ENCODE measurements at places on chromosomes 3 and 15.
A peak's percentile ranks its signal among the peaks of the same experiment; 100 is the strongest.

- no peak for DNase-seq
These were observed 31.4 kb downstream of the SLC35A5 start for GRCh38 chr3:112593258-112593657.

- no peak for DNase-seq
These were observed 162.9 kb upstream of the LRTM1 start for GRCh38 chr3:55090746-55091145.

DNA sequence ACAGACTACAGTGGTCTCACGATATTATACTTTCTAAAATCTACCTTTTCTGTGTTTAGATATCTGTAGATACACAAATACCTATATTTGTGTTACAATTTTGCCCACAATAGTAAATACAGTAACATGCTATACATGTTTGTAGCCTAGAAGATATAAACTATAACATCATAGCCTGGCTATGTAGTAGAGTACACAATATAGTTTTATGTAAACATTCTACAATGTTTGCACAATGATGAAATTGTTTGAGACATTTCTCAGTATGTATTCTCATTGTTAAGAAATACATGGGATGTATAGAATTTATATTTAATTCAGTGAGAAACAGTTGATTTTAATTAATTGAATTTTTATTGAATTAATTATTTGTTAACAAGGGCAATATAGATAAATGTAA is 1367.0 kb downstream of the OTOL1 start:
- DNase-seq: no peak

- no peak for DNase-seq
These were observed 3.5 kb downstream of the SPATA12 start for GRCh38 chr3:57064001-57064400.

- DNase-seq: no peak
These were observed 29.7 kb downstream of the TCF12 start for GRCh38 chr15:56948000-56948763.

- DNase-seq: no peak
These were observed 4.0 kb downstream of the MAP2K1 start for GRCh38 chr15:66390678-66391077.

DNA sequence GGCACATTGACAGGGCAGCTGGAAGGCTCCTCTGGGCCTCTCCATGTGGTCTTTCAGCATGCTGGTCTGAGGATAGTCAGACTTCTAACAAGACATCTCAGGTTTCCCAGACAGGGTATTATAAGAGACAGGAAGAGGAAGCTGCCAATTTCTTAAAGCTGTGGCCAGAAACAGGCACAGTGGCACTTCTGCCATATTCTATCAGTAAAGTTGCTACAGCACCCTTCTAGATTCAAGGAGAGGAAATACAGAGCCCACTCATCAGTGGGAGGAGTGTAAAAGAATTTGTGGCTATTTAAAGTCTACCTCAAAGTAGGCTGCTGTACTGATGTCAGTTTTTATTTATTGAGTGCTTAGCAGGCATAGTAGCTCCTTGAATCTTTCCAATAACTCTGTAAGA is 55.5 kb downstream of the BTD start:
- DNase-seq: no peak

- no peak for DNase-seq
These were observed 4.3 kb downstream of the GNAT1 start for GRCh38 chr3:50195501-50196252.

DNA sequence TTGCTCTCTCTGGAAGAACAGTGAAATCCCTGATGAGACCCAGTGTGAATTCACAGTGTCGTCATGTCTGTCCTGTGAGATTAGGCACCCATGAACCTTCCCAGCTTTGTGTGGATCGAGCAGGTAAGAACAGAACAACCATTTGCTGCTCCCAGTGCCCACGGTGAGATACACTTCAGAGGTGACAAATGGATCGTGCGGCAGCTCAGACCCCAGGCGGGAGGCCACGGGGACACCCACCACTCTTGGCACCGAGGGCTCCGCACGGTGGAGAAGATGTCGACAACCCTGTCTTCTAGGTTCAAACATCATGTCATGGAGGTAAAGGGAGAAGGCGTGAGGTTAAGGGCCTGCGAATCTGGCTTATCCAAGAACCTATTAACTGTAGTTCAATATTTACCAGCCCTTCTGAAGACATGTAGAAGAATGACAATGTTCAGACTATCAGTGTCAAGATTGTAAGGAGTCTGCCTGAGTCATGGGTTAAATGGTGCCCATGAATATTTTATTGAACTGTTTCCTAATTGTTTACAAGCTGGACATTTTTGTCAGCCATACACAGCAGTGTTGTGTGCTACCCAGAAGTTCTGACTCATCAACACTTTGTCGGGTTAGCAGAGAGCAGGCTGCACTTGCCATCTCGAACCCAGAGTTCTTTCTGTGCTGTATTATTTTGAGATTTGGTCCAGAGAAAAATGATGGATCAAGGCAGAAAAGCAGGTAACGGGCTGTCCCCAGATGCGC is 15.5 kb upstream of the PCSK6 start:
- no peak for DNase-seq

GRCh38 chr3:114674036-114674435 is 380.2 kb downstream of the TIGIT start:
- DNase-seq: no peak

GRCh38 chr3:129346695-129347457 is 68.2 kb downstream of the HMCES start:
- no peak for DNase-seq

DNA sequence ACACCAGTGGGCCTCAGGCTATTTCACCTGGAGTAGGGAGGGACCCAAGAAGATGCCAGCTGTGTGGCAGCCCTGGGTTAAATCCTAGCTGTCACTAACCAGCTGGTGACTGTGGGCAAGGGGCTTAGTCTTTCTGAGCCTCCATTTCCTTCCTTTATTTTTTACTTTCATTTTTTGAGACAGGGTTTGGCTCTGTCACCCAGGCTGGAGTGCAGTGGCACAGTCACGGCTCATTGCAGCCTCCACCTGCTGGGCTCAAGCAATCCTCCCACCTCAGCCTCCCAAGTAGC is 108.0 kb upstream of the SMAD3 start:
- no peak for DNase-seq

DNA sequence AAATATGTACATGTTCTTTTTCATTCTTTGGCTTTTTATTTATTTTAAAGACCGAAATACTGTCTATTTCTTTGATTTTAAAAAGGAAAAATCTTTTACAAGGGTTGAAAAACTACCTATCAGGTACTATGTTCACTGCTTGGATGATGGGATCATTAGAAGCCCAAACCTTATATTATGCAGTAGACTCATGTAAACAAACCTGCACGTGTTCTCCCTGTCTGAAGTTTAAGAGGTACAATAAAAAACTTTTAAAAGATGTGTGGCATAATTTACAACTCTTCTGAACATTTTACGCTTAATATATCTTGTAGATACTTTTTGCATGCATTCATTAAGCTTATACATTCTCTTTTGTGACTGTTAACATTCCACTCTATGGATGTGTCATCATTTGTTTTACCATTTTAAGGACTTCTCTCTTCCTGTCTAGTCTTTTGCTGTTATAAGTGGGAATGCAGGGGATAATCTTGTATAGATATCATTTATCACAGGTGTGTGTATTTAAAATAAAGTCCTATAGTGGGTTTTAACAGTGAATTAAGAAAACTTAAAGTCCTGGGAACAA is 6.2 kb downstream of the MGA start:
- no peak for DNase-seq

GRCh38 chr3:155079468-155079745 is 712 bp upstream of the MME start:
- DNase-seq: no peak

GRCh38 chr3:16090024-16090423 is 84.5 kb upstream of the GALNT15 start:
- DNase-seq: no peak

DNA sequence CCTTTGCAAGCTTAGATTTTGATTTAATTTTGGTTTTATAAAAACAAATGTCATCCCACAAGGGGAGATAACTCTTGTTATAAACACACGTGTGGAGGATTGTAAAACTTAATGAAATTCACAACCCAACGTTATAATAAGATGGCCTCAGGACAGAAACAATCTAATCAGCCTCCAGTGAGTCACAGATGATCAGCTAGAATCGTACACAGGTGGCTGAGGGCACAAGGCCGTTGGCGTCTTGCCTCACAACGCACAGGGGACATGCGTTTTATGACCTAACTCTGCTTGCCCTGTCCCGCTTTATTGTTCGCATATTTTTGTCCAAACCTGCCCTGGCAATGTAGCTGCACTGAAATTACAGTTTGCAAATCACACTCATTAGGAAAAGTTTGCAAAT is 121.9 kb upstream of the PDZRN3 start:
- DNase-seq: no peak

GRCh38 chr3:67998281-67998680 is 343.9 kb upstream of the SUCLG2 start:
- DNase-seq: no peak

- no peak for DNase-seq
These were observed 14.8 kb downstream of the MCM2 start for GRCh38 chr3:127612966-127613365.

- DNase-seq: no peak
These were observed 138.8 kb downstream of the AKAP13 start for GRCh38 chr15:85518979-85519761.

DNA sequence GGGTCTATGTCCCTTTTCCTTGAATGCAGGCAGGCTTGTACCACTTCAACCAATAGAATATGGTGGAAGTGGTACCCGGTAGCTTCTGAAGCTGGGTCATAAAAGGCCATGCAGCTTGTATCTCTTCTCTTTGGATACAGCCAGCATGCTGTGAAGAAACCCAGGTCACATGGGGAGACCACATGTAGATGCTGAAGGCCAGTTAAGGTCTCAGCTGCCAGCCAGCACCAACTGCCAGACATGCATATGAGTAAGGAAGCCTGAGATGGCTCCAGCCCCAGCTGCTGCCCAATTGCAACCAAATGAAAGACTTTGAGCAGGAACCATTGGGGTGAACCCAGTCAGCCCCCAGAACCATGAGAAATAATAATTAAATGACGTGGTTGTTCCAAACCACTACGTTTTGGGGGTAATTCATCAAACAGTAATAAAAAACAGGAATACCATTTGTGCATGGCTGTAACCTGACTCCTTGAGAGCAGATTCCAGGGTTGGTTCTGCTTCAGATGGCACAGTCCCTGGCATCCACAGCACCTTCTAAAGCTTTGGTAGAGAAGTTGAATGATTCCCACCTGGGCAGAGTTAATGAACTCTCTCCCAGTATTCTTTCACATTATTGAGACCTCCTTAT is 3.8 kb downstream of the RBP2 start:
- DNase-seq: no peak

DNA sequence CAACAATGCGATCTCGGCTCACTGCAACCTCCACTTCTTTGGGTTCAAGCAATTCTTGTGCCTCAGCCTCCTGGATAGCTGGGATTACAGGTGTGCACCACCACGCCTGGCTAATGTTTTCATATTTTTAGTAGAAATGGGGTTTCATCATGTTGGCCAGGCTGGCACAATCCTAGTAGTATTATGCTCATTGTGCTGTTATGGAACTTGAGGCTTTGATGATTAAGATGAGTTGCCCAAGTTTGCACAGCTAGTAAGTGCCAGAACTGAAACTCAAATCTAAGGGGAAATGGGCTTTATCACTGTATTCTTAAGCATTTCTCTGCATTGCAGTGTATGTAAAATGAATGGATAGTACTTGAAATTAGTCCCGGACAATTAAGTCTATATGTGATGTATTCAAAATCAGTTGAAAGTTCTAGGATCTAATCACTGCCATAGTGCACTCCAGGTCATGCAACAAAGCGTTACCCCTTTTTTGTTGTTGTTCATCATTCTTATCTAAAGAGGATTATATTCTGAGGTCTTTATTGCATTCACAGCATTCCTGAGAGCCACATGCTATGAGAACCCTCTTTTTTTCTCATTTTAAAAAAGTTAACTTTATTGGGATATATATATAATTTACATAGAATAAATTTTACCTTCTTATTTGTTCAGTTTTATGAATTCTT is 378.7 kb upstream of the CNTN6 start:
- no peak for DNase-seq

DNA sequence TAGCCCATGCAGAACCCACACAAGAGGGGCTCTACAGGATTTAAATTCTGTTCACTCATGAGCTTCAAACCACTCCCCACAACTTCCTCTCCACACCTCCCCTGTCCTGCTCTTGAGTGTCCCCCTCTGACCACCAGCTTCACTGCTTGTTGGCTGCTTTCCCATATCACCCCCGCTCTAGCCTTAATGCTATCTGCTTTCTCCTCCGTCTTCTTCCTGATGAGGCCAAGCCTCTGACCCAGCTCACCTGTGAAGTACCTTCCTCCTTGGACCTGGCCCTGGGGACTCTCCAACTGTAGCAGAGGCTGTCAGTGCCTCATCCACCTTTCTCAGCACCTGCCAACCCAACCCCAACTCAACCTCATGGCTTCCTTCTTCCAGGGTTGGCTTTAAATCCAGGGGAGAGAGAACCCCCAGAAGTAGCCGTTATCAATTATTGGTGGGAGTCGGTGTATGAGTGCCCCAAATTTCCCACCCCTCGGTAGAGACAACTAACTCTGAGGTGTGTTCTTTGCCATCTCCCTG is 174.8 kb downstream of the MINAR1 start:
- no peak for DNase-seq

DNA sequence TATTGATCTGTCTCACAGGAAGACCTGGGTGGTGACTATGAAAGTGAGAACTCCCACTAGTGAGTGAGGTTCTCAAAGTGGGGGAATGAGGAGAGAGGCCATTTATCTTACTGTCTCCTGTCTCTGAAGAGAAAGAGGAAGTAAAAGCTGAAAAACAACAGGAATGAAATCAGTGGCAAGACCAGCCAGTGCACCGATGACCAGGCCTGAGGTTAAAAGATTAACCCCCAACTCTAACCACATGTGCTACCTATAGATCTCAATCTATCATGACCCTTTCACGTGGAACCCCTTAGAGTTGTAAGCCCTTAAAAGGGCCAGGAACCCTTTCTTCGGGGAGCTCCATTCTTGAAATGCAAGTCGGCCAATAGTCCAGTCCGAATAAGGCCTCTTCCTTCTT is 239.3 kb upstream of the CNTN6 start:
- DNase-seq: no peak

GRCh38 chr3:7328339-7328738 is 467.4 kb downstream of the GRM7 start:
- DNase-seq: no peak

GRCh38 chr3:166837535-166837934 is 542.6 kb downstream of the ZBBX start:
- no peak for DNase-seq

- DNase-seq: peak; percentile 21
These were observed 18.0 kb downstream of the ZNF148 start for GRCh38 chr3:125357032-125357658.

GRCh38 chr15:40054855-40055575 is 16.0 kb upstream of the SRP14 start:
- no peak for DNase-seq

Data from stimulated activated CD8-positive, alpha-beta memory T cell treated with anti-CD3 and anti-CD28 coated beads, Interleukin-4, amount 100 ng/mL, for 24 hours (primary cell).